ENCODE measurements at places on chromosomes 1 and 21.
A peak's percentile ranks its signal among the peaks of the same experiment; 100 is the strongest.

GRCh38 chr1:195960580-195960979 is 647.7 kb downstream of the KCNT2 start:
- DNase-seq, result no peak

- no peak for DNase-seq
Measured at GRCh38 chr1:58431901-58432620, 114.5 kb downstream of the OMA1 start.

GRCh38 chr1:228139931-228140723 is at the start of gene GUK1:
Gene GUK1, plus strand, starts transcription at chr1:228140279. Its CDS starts 24 bp downstream, at chr1:228140303.
- peak; percentile 98 for DNase-seq

DNA sequence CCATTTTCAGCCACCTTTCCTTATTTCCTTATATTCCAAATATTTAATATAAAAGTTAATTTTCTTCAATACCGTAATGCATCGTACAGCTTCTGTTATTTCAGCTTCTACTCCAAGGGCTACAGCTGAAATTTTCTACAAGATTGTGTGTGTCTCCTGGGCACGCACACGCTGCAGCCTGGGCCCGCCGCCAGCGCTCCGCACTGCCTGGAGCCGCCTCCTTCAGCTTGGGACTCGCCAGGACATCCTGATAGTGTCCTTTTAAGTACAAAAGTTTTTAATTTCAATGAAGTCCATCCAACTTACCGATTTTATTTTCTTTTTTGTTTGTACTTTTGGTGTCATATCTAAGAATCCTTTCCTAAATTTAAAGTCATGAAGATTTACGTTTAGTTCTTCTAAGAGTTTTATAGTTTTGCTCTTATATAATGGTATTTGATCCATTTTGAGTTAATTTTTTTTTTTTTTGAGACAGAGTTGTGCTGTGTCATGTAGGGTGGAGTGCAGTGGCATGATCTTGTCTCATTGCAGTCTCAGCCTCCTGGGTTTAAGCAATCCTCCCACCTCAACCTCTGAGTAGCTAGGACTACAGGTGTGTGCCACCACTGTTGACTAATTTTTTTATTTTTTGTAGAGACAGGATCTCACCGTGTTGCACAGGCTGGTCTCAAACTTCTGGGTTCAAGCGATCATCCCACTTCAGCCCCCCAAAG is 82.8 kb downstream of the AXDND1 start:
- no peak for DNase-seq

GRCh38 chr1:203442821-203443220 is 32.8 kb upstream of the PRELP start:
- no peak for DNase-seq

- no peak for DNase-seq
Measured at GRCh38 chr1:67659229-67659628, 25.8 kb upstream of the GADD45A start.

DNA sequence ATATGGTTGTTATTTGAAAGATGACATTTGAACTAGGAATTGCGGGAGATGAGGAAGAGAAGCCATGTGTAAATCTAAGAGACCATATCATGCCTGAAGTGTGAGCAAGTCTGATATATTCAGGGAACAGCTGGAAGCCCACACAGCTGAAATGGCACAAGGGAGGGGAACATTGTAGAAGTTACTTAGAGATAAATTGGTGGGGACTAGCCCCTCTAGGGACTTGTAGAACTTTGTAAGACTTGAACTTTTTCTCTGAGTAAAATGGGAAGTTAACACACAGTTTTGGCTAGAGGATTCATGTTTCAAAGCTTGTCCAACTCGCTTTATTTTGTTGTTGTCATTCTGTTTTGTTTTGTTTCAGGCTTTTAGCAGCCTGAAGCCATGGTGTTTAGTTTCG is 216.4 kb downstream of the FMN2 start:
- DNase-seq, result no peak

GRCh38 chr1:187566354-187566753 is 737.6 kb downstream of the PLA2G4A start:
- DNase-seq, result no peak

DNA sequence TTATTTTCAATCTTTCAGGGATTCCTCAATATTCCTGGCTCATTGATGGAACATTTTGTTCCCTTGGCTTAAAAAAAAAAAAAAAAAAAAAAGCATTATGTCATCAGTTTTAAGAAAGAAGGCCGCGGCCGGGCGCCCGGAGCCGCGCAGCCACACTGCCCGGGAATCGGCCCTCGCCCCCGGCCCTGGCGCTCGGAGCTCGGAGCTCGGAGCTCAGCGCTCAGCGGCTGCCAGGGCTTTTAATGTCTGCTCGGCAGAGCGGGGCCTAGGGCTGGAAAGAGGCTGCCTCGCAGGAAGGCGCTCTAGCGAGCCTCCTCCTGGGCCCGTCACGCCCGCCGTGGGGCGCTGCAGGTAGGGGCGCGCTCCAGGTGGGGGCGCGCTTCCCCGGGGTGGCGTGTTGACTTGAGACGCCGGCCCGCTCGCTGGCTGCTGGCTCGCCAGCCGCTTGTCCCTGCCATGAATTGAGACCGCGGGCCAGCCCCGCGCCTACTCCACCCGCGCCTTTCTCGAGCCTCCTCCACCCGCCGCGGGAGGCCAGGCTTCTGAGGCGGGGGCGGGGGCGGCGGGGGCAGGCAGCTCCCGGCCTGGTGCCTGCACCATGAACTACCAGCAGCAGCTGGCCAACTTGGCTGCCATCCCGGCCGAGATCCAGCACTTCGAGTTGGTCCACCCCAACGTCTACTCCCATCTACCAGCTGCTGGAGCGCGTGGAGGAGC is 5.4 kb upstream of the TDRD5 start:
- peak; percentile 79 for DNase-seq

DNA sequence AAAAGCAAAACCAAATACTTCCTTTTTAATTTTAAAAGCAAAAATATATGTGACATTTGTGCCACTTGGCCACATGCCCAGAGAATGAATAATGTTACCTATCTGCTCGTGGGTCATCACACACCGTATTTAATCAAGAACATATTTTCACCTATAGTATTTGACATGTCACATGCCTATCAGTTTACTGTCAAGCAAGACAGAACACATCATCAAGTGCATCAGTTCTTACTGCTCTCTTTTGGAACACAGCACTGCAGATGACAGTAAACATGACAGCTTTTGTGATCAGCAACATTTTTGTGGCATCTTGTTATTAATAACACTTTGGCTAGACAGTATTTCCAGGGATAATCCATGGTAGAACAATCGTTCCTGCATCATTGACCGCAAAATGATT is 134.4 kb downstream of the LRRC7 start:
- no peak for DNase-seq

GRCh38 chr21:30996728-30997127 is 41.5 kb downstream of the KRTAP19-8 start:
- DNase-seq, result no peak

GRCh38 chr1:153444078-153444477 is 16.4 kb downstream of the S100A7 start:
- no peak for DNase-seq

DNA sequence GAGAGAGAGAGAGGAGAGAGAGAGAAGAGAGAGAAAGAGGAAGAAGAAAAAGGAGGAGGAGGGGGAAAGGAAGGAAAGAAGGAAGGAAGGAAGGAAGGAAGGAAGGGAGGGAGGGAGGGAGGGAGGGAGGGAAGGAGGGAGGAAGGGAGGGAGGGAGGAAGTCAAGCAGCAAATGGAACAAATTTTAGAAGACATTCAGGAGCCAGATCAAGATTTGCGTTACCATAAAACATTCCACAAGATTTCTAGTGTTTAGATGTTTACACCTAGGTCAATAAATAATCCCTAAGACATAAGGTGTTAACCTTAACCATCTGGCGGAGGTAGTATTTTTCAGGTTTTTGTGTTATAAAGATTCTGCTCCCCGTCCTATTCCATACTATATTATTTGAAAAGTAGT is 1320.1 kb upstream of the PRMT6 start:
- no peak for DNase-seq

DNA sequence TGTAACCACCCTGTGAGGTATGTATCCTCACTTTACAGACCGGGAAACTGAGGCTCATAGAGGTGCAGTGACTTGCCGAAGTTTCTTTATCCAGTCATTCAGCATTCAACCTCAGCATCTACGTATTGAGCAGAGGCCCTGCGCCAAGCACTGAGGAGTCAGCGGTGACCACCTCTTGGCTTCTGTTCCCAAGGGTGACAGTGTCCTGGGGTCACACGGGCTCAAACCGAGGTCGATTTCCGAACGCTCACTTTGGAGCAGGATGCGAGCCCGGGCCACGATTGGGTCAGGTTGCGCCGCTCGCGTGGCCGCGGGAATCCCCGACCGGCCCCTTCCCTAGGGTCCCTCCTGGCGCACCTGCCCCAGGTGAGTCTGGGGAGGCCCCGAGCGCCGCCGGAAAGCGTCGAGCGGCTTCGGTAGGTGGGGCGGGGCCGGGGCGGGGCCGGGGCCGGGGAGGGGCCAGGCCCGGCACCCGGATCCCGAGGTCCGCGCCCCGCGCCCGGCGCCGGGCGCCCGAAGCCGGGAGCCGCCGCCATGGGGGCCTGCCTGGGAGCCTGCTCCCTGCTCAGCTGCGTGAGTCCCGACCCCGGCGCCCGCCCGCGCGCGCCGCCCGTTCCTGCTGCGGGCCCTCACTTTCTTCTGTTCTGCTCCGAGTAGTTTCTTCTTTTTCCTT is at the start of gene SERINC2:
Gene SERINC2, plus strand, starts transcription at position 482 of the 673 bp plus-strand sequence. Its CDS starts 53 bp downstream, at position 535.
- DNase-seq, result no peak

GRCh38 chr1:221778535-221779142 is 36.8 kb upstream of the DUSP10 start:
- DNase-seq, result no peak

DNA sequence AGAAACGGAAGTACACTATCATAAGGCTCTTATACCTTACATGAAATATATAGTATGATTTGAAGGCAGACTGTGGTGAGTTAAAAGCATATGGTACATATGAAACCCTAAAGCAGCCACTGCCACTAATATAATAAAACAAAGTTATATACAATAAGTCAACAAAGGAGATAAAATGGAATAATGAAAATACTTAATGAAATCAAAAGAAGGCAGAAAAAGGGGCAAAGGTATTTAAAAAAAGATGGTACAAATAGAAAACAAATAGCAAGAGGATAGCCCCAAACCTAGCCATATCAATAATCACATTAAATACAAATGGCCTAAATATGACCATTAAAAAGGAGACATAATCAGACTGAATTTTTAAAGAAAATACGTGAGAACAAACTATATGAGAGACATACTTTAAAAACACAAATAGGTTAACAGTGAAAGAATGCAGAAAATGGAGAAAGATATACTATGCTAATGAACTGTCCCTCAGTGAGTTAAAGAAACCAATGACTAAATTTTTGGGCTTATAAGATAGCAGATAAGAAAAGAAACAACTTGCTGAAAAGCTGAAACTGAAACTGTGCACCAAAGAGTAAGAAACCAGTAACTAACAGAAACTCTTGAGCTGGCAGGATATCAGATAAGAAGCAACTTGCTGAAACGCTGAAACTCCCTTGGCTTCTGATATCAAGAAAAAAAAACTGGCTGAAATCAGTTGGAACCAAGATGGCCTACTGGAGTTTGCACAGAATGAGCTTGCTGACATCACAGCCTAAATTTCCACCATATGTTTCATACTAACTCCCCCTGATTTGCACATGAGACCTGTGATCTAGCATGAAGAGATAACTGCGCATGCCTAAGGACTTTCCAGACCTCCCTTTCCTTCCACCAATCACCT is 44.3 kb upstream of the IL10 start:
- DNase-seq, result no peak

DNA sequence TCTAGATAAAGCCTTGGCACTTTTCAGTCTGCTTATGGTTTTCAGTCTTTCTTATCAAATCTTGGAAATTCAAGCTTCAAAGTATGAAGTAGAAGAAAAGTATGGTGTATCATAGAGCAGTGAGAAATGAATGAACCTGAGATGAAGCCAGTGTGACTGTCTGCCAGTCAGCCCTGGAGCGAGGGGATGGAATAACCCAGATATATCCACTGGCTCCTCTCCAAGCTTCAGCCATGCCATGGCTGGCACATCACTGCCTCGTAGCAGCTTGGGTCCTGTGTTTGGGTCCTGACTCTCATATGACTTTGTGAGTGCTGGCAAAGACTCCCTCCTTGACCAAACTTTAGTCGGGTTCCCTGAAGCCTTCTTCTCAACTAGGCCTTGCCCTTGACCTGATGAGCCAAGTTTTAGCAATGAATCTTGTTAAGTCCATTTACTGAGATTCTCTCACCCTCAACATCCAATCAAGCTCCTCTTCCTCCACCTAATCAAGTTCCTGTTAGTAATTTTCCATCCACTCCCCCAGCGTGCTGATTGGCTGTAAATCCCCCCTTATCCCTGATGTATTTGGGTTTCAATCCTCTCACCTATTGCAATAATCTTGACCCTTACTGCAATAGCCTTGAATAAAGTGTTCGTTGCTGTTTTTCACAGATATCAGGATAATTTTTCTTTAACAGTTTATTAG is 62.5 kb upstream of the PRDX6 start:
- DNase-seq, result no peak

DNA sequence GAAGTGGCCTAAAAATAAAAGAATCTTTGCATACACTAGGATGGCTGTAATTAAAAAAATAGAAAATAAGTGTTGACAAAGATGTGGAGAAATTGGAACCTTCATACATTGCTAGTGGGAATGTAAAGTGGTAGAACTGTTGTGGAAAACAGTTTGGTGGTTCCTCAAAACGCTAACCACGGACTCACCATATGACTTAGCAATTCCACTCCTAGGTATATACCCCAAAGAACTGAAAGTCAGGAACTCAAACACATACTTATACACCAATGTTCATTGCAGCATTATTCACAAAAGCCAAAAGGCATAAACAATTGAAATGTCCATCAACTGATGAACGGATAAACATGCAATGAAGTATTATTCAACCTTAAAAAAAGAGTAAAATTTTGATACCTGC is 10.8 kb upstream of the HMGCL start:
- no peak for DNase-seq

- DNase-seq, result no peak
Measured at GRCh38 chr1:54249819-54250435, 50.0 kb downstream of the MRPL37 start.

DNA sequence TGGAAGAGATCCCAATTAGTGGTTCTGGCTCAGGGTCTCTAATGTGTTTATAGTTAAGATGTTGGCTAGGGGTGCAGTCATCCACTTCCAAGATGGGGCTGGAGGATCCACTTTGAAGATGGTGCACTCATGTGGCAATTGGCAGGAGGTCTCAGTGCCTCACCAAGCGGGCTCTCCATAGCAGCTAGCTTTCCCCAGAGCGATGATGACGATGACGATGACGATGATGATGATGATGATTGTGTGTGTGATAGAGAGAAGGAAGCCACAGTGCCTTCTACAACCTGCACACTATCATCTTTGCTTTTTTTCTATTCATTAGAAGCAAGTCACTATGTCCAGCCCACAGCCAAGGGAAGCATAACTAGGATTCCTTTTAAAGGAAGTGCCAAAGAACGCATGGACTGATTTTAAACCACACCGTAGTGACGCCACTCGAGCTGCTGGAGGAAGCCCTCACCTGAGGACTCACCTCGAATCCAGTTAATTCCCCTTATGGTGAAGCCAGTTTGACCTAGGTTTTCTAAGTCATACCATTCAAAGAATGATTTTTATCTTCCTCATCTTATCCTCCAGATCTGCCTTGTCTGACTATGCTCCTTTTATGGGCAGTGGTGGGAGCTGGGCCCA is 49.4 kb downstream of the SRRM1 start:
- no peak for DNase-seq

Measured in DMS 273 treated with DMSO at 0.1 percent for 48 hours (cell line).